ENCODE measurements at places on chromosomes 5 and 9.
A peak's percentile ranks its signal among the peaks of the same experiment; 100 is the strongest.

DNA sequence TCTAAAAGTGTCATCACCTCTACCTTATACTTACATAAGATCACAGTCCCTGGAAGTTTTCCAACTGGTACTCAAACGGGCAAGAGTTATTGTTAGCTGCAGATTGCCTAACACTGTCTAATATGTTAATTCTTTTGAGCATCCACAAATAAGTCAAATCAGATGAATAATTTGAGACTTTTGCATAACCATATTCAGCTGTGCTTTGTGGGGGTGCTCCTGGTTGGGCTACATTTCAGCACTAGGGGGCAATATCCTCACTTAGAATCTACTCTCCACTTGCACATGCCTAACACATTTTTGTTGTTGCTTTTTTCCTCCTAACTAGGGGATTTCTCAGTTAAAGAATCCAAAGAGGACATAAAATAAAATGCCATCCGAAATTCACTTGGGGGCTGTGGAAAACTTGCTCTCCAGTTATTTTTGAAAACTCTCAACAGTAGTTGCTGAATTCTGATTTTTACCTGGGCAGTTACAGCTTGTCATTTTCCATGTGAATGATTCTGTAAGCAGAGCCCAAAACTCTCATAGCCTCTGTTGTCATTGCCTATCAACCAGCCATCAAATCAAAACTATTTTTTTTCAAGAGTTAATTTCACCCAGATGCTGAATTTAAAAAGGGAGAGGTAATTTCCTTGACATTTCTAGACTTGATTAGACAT is 71.5 kb downstream of the TRIM36 start:
- no peak overlapping the region for H3K4me3 ChIP-seq
- no peak overlapping the region for H3K27ac ChIP-seq
- no peaks in the 10 kb centered on the region for H3K27me3 ChIP-seq
- no peaks in the 10 kb centered on the region for H3K36me3 ChIP-seq
- H3K4me1 ChIP-seq: peaks cover 3% of the 10 kb centered on the region

DNA sequence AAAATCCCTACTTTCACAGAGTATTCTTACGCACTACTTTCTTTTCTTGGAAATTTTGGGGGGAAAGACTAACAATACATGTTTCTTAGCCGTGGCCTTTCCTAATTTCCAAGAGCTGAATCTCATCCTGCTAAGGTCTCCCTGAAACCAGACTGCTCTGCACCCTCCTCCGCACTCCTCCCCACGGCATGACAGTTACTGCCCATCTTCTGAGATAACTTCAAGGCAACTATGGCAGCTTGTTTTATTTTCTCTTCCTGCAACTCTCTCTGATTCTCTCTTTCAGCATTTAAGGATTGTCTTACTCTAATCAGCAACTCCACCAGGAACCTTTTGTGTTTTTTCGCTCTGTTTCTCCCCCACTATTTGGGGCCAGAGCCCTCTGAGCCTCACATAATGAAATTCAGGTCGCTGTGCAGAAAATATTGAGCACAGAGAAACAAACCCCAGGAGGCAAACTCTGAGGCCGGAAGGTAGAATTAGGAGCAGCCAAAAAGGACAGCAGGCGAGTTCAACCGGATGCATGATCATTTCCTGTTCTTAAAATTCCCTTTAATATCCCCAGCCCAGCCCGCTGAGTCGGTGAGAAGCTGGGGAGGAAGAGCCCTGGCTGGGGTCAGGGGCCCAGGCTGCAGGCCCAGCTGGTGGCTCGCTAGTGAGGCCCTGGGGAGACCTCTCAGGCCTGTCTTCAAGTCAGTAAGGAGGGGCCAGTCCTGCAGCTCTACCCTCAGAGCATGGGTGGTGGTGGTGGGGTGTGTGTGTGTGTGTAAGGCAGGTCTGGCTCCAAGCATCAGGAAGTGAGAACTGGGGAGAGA is 213.6 kb upstream of the S1PR3 start:
- no peaks in the 10 kb centered on the region for H3K27me3 ChIP-seq
- no peaks in the 10 kb centered on the region for H3K36me3 ChIP-seq
- H3K4me3 ChIP-seq: no peak overlapping the region
- H3K4me1 ChIP-seq: peaks cover 71% of the 10 kb centered on the region
- DNase-seq: peak; percentile 98

GRCh38 chr9:2816476-2817141 is 27.3 kb downstream of the PUM3 start:
- no peak for DNase-seq
- no peaks in the 10 kb centered on the region for H3K27me3 ChIP-seq
- H3K4me3 ChIP-seq: no peak overlapping the region
- no peak overlapping the region for H3K27ac ChIP-seq
- H3K36me3 ChIP-seq: peaks cover 46% of the 10 kb centered on the region
- peaks cover 5% of the 10 kb centered on the region for H3K4me1 ChIP-seq

GRCh38 chr9:89951675-89952074 is 346.9 kb downstream of the GADD45G start:
- DNase-seq: no peak
- H3K27ac ChIP-seq: no peak overlapping the region
- no peaks in the 10 kb centered on the region for H3K27me3 ChIP-seq
- H3K4me1 ChIP-seq: no peaks in the 10 kb centered on the region

DNA sequence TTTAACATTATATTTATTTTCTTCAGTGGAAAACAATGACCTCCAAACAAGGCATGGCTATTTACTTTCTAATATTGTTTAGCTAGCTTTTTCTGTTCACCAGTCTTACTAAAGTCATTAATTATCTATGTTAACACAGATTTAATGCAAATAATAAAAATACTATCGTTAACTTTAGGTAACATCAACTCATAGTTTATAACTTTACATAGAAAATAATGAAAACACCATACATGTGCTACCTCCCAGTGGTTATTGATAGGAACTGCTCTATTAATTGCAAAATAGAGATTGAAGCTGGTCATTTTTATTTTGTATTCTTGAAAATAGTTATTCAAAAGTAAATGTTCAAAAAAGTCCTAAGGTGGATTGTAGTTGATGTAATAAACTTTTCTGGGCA is 78.3 kb upstream of the HCN1 start:
- no peaks in the 10 kb centered on the region for H3K36me3 ChIP-seq
- DNase-seq: peak; percentile 4
- no peak overlapping the region for H3K4me3 ChIP-seq
- H3K4me1 ChIP-seq: no peaks in the 10 kb centered on the region
- H3K27ac ChIP-seq: no peak overlapping the region

DNA sequence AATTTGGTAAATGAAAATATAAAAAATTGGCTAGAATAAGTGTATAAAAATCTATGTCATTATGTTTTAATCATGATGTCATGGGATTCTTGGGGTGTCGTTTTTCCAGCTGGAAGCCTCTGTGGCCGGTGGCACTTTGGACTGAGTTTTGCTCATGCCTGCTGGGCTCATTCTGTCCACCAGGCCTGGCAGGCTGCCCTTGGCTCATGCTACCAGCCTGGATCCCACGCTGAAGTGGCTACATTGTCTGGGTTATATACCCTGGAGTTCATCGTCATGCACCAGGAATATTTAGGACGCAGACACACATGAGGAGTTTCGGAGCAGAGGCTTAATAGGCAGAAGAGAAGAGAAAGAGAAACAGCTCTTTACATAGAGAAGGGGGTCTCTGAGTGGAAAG is 1913.7 kb upstream of the WWC1 start:
- no peak overlapping the region for H3K4me3 ChIP-seq
- no peaks in the 10 kb centered on the region for H3K36me3 ChIP-seq
- H3K4me1 ChIP-seq: no peaks in the 10 kb centered on the region
- DNase-seq: no peak

- H3K27me3 ChIP-seq: no peaks in the 10 kb centered on the region
- DNase-seq: no peak
- H3K4me3 ChIP-seq: no peak overlapping the region
- no peaks in the 10 kb centered on the region for H3K36me3 ChIP-seq
- H3K27ac ChIP-seq: no peak overlapping the region
Observed at GRCh38 chr9:105712773-105713172, 18.4 kb downstream of the TMEM38B start.

GRCh38 chr5:7845557-7845956 is 5.4 kb downstream of the CFAP90 start:
- H3K27ac ChIP-seq: no peak overlapping the region
- peaks cover 9% of the 10 kb centered on the region for H3K4me1 ChIP-seq
- no peaks in the 10 kb centered on the region for H3K36me3 ChIP-seq
- H3K27me3 ChIP-seq: peaks cover 29% of the 10 kb centered on the region
- DNase-seq: peak; percentile 37
- no peak overlapping the region for H3K4me3 ChIP-seq

DNA sequence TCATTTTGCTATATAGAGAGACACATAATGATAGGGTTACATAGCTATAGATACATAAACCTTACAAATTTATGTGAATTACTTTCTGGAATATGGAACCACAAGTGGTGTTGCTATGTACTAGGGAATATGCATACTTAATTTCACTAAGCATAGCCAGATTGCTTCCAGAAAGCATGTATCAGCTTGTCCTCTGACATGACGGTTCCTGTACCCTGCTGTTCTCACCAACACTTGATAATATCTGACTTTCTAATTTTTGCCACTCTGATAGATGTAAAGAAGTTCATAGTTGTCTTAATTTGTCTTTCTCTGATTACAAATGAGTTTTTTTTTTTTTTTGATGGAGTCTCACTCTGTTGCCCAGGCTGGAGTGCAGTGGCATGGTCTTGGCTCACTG is 18.0 kb upstream of the CKS2 start:
- no peak overlapping the region for H3K4me3 ChIP-seq
- no peaks in the 10 kb centered on the region for H3K36me3 ChIP-seq

- no peak for DNase-seq
- H3K36me3 ChIP-seq: peaks cover 82% of the 10 kb centered on the region
- H3K4me1 ChIP-seq: no peaks in the 10 kb centered on the region
- no peaks in the 10 kb centered on the region for H3K27me3 ChIP-seq
Observed at GRCh38 chr9:133101356-133102189, 19.5 kb downstream of the RALGDS start.

DNA sequence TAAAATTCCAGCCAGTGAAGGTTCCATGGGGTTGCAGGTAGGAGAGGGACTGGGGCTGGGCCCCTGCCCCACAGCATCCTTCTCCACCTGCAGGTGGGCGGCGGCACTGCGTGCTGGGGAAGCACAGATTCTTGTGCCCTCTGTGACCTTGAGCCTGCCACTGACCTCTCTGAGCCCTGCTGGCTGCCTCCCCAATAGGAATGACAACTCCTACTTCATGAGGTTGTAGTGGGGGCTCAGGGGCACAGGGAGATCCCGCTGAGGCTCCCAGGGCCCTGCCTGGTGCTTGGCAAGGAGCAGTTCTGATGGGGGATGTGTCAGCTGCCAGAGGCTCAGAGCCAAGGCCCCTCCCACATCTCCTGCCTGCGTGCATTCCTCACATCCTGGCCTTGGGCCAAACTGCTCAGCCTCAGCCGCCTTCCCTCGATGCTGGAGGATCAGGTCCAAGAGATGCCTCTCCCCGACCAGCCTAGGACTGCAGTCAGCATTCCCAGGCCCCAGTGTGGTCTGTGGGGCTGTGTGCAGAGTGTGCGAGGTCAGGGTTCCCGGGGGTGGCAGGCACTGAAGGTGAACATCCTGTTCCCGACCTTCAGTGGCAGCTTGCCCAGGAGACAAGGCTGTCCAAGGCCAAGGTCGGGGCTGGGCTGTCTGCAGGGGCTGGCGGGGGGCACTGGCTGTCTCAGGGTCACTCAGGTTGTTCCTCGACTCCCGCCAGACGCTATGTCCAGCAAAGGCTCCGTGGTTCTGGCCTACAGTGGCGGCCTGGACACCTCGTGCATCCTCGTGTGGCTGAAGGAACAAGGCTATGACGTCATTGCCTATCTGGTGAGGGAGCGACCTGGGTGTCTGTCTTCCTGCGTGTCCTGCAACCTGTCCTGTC is 7.0 kb downstream of the ASS1 start:
- no peak overlapping the region for H3K27ac ChIP-seq
- H3K4me1 ChIP-seq: peaks cover 23% of the 10 kb centered on the region
- H3K27me3 ChIP-seq: no peaks in the 10 kb centered on the region

GRCh38 chr5:135942202-135942771 is 12.5 kb downstream of the LECT2 start:
- no peak overlapping the region for H3K4me3 ChIP-seq
- DNase-seq: no peak
- H3K36me3 ChIP-seq: no peaks in the 10 kb centered on the region
- peaks cover 31% of the 10 kb centered on the region for H3K27me3 ChIP-seq
- no peak overlapping the region for H3K27ac ChIP-seq
- no peaks in the 10 kb centered on the region for H3K4me1 ChIP-seq

DNA sequence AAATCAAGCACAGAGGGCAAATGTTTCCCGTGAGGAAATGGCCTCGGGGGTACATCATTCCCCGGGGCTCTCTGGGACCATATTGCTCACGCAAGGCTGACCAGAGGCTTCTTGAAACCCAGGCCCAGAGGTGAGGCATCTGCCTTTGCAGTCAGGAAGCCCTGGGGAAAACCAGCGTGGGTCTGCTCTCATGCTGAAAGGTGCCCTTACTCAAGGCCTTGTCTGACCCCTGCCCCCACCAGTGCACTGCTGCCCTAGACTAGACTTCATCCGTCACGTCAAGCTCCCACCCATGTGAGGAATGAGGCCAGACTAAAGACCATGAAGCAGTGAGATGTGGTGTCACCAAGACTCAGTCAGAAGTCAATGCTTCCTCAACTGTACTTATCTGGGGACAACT is 66.1 kb downstream of the PAX5 start:
- H3K4me3 ChIP-seq: no peak overlapping the region
- H3K27me3 ChIP-seq: no peaks in the 10 kb centered on the region
- H3K4me1 ChIP-seq: no peaks in the 10 kb centered on the region
- H3K27ac ChIP-seq: no peak overlapping the region
- no peaks in the 10 kb centered on the region for H3K36me3 ChIP-seq

DNA sequence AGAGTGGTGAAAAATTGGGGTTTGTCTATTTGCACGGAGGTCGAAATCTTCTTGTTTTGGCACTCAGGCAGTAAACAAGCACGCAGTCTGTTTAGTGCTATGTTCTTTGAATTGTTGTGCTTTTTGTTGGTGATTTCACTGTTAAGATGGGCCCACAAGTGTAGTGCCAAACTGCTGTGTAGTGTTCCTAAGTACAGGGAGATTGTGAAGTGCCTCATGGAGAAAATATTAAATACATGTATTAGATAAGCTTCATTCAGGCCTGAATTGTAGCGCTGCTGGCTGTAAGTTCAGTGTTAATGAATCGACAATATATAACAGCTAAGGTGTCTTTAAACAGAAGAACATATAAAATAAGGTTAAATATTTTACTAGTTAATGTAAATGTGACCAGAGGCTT is 17.3 kb downstream of the SREK1 start:
- no peak overlapping the region for H3K27ac ChIP-seq
- no peak for DNase-seq
- no peak overlapping the region for H3K4me3 ChIP-seq
- no peaks in the 10 kb centered on the region for H3K27me3 ChIP-seq

GRCh38 chr5:884345-885126 is 8.1 kb downstream of the BRD9 start:
- H3K4me3 ChIP-seq: no peak overlapping the region
- H3K27me3 ChIP-seq: no peaks in the 10 kb centered on the region
- no peak overlapping the region for H3K27ac ChIP-seq
- peaks cover 82% of the 10 kb centered on the region for H3K36me3 ChIP-seq
- no peak for DNase-seq
- no peaks in the 10 kb centered on the region for H3K4me1 ChIP-seq

DNA sequence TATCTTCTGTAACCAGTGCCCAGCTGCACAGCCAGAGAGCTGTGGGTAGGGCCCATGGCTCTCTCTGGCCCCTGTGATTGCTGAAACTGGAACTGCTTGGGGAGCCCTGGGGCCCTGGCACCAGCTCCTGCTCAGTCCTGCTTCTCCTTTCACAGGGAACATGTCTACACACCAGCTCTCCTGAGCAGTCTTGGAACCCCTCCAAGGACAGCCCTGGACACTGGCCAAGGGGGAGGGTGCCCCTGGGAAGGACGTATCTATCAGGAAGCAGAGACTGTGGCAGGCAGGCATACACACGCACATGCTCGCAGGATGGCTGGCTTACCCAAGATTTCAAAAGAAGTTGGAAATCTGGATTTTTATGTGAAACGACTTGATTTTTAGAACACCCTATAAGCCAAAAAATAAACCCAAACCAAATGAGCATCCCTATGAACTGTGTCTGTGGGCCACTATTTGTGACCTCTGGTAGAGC is 8.8 kb upstream of the TRAF1 start:
- DNase-seq: peak; percentile 94
- peaks cover 38% of the 10 kb centered on the region for H3K4me1 ChIP-seq
- H3K27me3 ChIP-seq: no peaks in the 10 kb centered on the region
- no peak overlapping the region for H3K4me3 ChIP-seq

Measured in A673 (cell line).